ENCODE measurements at places on chromosomes 11 and 22.

GRCh38 chr11:13348305-13348704 lies 70.7 kb downstream of the BMAL1 start:
- DNase-seq = no peak

GRCh38 chr11:128437136-128437535 lies 150.2 kb downstream of the ETS1 start:
- DNase-seq = no peak

GRCh38 chr11:129643031-129643721 lies 172.5 kb upstream of the TMEM45B start:
- peak; percentile 99 for DNase-seq

DNA sequence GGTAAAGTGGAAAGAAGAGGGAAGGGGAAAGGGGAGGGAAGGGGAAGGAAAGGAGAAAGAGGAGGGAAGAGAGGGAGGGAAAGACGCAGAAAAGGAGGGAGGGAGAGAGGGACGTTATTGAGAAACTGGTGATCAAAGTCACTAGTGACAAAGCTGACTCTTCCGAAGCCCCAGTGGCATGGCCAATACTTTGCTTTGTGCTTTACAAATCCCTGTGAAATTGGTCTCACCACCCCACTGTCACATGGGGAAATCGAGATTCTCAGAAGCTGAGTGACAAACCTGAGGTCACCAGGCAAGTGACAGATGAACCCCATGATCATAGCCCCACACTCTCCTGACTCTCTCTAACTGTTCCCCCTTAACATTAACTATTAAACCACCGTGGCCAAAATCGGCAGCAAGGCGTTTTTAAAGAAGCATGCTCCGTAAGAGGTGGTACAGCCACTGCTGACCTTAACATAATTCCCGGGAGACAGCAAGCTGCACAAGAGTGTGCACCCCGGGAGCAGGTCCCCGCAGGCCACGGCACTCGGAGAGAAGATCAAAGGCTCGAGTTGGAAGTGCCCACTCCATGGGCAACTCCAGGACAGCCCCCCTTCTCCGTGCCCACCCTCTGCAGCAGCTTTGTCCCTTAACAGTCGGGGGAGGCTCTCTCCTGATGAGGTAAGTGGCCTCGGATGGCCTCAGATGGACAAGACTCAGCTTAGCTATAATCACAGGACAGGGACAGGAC lies 34.8 kb downstream of the CELSR1 start:
- DNase-seq = no peak

DNA sequence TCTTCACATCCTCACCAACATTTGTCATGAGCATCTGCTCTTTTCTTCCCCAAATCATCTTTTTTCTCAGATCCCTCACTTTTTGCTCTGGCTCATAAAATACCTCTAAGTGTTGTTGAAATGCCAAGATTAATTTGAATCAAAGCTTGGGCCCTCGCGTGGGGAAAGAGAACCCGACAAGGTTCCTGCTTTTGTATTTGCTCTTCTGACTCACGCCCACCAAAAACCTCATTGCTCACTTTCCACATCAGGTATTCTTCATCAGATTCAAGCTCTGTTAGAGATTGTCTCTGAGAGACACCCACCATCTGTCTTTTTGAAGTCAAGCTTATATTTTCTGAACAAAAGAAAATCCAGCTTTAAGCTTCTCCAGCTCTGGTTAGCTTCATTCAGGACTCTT lies 52.9 kb upstream of the FBXO3 start:
- DNase-seq = no peak

DNA sequence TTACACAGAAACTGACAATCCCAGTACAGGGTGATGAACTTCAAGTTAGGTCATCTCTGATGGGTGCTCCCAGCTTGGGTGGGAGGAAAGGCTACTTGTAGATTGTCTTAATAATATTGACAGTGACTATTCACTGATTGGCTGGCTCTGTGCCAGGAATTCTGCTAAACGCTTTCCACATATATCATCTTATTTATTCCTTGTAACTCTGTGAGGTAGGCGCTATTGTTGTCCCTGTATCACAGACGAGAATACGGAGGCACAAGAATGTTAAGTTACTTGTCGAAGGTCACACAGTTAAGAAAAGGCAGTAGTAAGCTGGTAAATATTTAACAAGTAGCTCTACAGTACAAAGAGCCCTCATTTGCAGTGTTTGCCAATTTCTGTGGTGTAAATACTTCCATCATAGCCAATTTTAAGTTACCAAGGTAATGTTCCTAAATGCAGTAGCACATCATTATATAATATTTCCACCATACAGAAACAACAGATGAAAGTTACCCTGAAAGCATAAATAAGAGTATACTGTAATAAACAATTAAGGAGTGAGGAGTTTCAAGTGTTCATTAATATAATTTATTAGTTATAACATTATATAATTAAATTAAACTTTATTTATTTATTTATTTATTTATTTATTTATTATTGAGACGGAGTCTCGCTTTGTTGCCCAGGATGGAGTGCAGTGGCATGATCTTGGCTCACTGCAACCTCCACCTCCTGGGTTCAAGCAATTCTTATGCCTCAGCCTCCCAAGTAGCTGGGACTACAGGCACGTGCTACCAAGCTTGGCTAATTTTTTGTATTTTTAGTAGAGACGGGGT lies 11.5 kb upstream of the TIMP3 start:
- DNase-seq = no peak

- no peak for DNase-seq
These were observed 11.5 kb downstream of the C1QTNF6 start for GRCh38 chr22:37176464-37177061.

DNA sequence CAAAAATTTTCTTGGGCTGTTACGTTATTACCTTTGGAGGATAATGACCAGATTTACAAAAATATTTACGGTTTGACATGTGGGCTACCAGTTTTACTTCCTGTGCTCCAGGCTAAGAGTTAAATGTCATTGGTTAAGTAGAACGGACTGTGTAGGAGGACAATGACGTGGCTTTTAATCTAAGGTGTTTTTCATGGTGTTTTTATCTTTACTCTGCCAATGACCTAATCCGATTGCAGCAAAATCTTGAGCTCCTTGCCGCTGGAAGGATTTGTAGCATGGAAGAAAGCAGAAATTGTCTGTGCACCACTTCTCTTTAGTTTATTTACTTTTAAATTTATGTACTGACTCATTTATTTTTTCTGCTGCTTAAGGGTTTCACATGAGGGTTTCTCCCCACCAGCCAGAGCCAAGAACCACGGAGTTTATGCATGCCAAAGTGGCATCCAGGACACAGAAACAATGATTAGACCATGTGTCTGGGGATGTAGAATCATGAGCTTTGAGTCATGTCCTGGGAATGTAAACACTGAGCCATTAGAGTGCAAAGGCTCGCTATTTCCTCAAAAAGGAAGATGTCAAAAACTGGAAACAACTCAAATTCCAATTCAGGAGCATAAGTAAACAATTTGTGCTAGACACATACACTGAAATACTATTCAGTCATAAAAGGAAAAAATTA lies 1.9 kb upstream of the CARD16 start:
- DNase-seq = no peak

DNA sequence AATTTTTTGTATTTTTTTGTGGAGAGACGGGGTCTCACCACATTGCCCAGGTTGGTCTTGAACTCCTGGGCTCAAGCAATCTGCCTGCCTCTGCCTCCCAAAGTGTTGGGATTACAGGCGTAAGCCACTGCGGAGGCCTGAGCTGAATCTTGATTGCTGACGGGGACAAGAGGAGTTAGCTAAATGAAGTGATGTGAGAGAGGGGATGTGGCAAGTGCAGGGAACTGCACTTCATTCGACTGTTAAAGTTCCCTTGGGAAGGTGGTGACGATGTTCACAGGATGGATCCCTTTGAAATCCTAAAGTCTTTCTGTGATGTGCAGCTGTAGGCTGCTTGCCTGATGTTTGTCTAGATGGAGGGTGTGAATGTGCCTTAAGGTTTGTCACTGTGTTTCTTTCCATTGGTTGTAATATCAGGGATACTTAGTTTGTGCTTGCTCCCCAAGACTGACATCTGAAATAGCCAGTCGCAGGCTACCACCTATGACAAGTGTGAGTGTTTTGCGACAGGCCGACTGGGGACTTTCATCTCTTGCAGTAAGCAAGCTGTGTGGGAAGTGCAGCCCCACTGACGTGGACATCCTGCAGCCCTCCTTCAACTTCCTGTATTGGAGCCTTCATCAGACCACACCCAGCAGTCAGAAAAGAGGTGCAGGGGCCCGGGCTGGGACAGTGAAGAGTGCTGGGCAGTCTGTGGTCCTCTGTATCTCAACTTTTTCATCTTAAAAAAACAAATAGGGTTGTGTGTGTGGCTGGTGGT lies 19.6 kb upstream of the CCDC134 start:
- DNase-seq = no peak

GRCh38 chr11:130886704-130887103 lies 29.6 kb downstream of the SNX19 start:
- no peak for DNase-seq

- DNase-seq = no peak
These were observed 3.8 kb upstream of the FADS3 start for GRCh38 chr11:61895046-61895717.

GRCh38 chr22:23754220-23754919 lies at the start of gene VPREB3:
Gene VPREB3, minus strand, starts transcription at chr22:23754425. Its CDS starts 62 bp downstream, at chr22:23754363.
- DNase-seq = no peak

DNA sequence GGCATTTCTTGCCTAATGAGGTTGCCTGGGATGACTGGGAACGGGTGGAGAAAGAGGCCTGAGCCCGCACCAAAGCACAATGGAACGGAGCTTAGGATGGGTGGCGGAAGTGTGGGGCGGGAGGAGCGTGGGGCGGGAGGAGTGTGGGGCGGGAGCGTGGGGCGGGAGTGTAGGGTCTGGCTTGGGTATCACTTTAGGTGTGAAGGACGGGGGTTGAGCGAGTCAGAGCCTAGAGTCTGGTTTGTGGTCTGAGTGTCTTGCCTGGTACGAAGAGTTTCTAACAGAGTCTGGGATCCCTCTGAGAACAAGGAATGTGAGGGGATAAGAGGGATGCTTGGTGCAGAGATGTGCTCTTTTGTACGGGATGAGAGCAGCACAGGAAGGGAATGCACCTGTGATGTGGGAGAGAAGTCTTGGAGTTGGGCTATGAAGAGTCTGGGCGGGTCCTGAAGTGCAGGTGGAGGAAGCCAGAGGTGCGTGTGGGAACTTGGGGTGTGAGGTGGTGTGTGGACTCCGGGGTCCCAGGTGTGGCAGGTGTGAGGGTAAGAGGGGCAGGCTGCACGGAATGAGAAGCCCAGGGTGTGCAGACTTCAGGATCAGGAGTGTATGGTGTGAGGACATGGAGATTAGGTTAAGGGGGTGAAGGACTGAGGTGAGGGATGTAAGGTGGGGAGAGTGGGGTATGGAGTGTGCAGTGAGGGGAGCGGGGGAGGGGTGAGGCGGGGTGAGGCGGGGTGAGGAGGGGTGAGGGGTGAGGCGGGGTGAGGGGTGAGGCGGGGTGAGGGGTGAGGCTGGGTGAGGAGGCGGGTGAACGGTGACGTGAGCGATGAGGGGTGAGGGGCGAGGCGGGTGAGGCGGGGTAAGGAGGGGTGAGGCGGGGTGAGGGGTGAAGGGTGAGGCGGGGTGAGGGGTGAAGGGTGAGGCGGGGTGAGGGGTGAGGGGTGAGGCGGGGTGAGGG lies 1.0 kb downstream of the SYCE3 start:
- no peak for DNase-seq

GRCh38 chr11:14423633-14424032 lies 64.7 kb upstream of the RRAS2 start:
- no peak for DNase-seq

DNA sequence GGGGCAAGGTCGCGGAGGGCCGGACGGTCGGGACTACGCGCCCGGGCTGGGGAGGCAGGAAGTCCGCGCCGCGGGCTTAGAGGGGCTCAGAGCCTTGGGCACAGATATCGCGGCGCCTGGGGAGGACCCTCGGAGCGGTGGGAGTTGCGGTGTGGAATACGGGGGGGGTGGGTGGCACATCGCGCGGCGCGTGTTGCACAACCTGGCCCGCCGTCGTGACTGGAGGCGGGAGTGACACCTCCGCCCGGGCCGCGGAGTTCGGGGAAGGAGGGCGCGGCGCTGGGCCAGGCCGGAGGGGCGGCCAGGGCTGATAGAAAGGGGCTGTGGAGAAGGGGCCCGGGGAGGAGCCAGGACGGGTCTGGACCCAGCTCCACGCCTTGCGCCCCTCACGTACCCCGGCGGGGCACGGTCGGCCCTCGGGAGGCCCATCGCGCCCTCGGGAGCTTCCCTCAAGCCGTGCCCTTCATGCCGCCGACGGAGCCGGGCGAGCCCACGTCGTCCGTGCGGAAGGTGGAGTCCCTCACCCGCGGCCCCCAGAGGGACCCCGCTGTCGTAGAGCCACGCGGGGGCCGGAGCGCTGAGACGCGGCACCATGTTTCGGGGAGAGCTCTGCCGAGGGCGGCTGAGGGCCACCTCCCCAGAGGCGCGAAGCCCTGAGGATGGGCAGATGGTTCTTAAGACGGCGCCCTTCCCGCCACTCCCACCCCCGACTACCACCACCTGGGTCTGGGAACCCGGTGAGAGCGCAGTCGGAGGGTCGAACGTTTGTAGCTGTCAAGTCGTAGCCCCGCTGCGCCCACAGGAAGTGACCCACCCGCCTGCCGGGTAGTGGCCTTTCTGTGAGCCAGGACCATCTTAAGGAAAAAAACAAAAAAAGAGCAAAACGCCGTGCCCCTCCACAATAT lies 729 bp downstream of the IL17RA start:
- no peak for DNase-seq

DNA sequence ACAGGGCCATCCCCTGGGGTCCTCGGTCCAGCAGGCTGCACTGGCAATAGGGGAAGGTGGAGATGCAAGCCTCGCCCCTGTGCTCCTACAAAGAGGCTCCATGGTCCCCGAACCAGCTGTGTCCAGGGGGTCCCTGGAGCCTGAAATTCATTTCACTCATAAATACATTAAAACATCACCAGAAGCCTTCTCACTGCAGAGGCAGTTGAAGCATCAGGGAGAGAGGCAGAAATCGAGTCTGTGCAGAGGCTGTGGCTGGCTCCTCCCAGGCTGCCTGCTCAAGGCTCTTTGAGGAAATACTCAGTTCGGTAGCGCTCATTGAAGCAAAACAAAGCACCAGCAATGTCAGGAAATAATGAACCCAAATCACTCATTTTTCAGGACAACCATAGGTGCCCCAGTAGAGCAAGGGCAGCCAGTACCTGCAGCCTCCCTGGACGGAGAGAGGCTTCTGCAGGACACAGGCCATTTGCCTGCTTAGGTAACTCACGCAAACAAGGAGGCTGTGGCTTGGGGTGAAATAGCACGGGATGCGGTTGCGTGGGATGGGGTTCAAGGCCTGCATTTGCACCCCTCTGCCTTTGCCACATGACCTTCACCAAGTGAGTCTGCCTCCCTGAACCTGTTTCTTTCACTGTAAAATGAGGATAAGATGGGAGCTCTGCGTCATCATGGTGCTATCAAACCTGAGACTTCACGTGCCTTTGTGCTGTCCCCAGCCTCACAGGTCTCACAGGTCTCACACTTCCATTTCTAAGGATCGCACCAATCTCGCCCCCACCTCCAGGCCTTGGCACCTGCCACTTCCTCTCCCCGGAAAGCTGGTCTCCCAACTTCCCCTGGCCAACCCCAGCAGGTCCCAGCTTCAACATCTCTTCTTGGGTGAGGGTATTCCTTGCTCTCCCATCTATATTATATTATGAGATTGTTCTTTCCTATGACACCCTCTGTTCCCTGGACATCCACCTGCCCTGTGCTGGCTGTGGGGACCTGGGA lies 84.3 kb upstream of the SHISAL1 start:
- DNase-seq = no peak

GRCh38 chr11:116891746-116892145 lies 54.3 kb upstream of the APOA1 start:
- DNase-seq = no peak

GRCh38 chr22:36756746-36757655 lies 18.9 kb downstream of the IFT27 start:
- DNase-seq = no peak
